ENCODE measurements at places on chromosomes 7 and 10. TPM values are rescaled to one million over a fixed set of nuclear protein-coding genes. Genes with fewer than 3 reads are reported as not detected.

MPP7 gene
- 36.2 TPM for total RNA-seq

SFR1 gene
- 6.1 TPM for total RNA-seq

UPK3BL1 gene
- total RNA-seq, result 43.5 TPM

GRCh38 chr10:21505711-21506278, 19.7 kb downstream of the SKIDA1 start:
- H3K27ac ChIP-seq, result no peak overlapping the region
- H3K36me3 ChIP-seq, result no peaks in the 10 kb centered on the region
- peaks cover 10% of the 10 kb centered on the region for H3K4me1 ChIP-seq
- DNase-seq, result no peak

DNA sequence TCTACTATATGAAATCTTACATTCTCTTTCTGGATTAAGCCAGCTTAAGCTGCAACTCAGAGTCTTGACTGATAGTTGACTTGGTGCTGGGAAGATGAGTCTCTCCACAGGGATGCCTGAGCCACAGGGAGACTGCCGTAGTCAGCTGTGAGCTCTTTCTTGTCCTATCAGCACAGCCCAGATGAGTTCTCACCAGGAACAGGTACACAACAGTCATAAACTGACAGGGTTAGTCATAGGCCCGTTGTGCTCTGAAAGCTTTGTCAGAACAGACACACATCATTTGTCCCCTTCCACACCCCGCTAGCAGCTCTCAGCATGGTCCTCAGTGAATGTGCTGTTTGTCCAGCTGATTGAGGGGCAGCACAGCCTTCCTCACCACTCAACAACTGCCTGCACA, 221.6 kb downstream of the RPS24 start:
- DNase-seq, result no peak
- peaks cover 16% of the 10 kb centered on the region for H3K4me1 ChIP-seq
- no peak overlapping the region for H3K4me3 ChIP-seq
- no peak overlapping the region for H3K27ac ChIP-seq
- H3K27me3 ChIP-seq, result no peaks in the 10 kb centered on the region

- no peaks in the 10 kb centered on the region for H3K36me3 ChIP-seq
- H3K27me3 ChIP-seq, result no peaks in the 10 kb centered on the region
- no peak overlapping the region for H3K27ac ChIP-seq
- H3K4me1 ChIP-seq, result no peaks in the 10 kb centered on the region
- no peak overlapping the region for H3K4me3 ChIP-seq
- no peak for DNase-seq
Observed at GRCh38 chr7:80488406-80488805, 23.5 kb downstream of the GNAT3 start.

DNA sequence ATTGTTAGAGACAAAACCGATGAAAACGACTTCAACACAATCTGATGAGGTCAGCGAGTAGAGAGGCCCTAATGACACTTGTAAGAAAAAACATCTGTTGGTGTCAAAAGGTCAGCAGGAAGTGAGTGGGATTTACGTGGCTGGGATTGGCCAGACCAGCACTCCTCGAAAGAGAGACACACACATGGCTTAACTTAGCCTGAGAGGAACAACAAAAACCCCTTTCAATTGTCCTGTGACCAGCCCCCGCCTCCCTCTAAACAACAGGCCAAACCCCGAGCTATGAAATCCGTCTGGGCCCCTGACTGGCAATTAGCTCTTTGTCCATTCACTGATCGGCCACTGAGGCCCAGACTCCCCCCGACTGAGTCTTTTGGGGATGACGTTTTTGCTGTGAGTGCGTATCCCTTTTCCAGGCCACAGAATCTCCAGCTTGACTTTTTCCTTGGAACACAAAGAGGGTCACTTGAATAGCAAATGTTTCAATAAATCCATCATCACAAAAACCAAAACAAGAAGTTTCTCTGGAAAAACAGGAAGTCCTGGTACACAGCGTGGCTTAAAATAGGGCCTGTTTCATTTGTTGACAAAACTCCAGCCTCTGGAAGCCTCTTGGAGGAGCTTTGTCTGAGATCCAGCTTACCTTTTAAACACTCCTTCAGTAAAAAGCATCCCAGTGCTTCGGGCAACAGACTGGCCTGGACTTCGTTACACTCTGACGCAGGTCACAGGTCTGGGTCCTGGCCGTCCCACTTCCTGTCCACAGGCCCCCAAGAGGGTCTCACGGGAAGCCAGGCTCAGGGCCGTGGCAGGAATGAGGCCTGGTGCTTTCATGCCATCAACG, 103.0 kb downstream of the CTBP2 start:
- H3K4me3 ChIP-seq, result no peak overlapping the region
- H3K36me3 ChIP-seq, result no peaks in the 10 kb centered on the region
- peak overlapping the region; percentile 84 for H3K27ac ChIP-seq
- H3K27me3 ChIP-seq, result no peaks in the 10 kb centered on the region

GRCh38 chr10:99930731-99931550, 78.8 kb downstream of the DNMBP start:
- H3K36me3 ChIP-seq, result no peaks in the 10 kb centered on the region
- no peak overlapping the region for H3K27ac ChIP-seq
- no peak for DNase-seq

GRCh38 chr10:6973899-6974298, 393.8 kb upstream of the PRKCQ start:
- no peaks in the 10 kb centered on the region for H3K4me1 ChIP-seq
- no peak overlapping the region for H3K27ac ChIP-seq
- H3K27me3 ChIP-seq, result no peaks in the 10 kb centered on the region
- H3K36me3 ChIP-seq, result no peaks in the 10 kb centered on the region

DNA sequence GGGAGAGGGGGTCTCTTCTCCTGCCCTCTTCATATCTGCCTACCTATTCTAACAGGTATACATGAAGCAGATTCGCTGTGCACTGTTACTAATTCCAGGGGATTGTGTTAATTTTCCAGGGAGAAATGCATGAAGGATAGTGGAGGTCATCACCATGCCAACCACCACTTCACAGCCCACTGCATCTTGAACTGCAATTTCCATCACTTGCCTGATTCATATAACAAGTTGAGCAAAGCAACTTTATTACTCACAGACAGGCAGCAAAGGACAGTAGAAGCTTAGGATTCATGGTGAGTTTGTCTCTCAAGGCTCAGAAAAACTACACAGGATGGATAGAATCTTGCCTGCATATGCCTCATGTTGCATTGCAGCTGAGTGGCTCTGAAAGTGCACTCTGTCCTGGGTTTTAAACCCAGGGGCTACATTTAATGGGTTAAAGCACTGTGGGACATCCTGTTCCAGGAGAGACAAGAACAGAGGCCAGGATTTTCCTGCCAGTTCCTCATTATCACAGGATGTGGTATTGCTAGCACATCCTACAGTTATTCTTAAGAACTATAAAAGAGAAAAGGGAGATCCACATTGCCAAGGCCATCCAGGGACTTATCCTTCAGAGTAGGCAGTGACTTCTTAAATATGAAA, 136.9 kb upstream of the PRSS1 start:
- H3K27ac ChIP-seq, result no peak overlapping the region
- H3K36me3 ChIP-seq, result no peaks in the 10 kb centered on the region
- H3K4me3 ChIP-seq, result no peak overlapping the region
- DNase-seq, result no peak
- peaks cover 16% of the 10 kb centered on the region for H3K27me3 ChIP-seq

All from sigmoid colon (tissue), 7 donors.